ENCODE measurements at places on chromosomes 4 and X. TPM values are rescaled to one million over a fixed set of nuclear protein-coding genes. Genes with fewer than 3 reads are reported as not detected.

RADX gene
- polyA plus RNA-seq, result 6.4 TPM

GPAT3 gene
- 19.0 TPM for polyA plus RNA-seq

STK32B gene
- polyA plus RNA-seq, result 13.5 TPM

EGF gene
- polyA plus RNA-seq, result 2.9 TPM

MAGEC3 gene
- 0.29 TPM for polyA plus RNA-seq

- no peak for DNase-seq
Measured at GRCh38 chrX:17377091-17377717, 2.2 kb downstream of the NHS start.

DNA sequence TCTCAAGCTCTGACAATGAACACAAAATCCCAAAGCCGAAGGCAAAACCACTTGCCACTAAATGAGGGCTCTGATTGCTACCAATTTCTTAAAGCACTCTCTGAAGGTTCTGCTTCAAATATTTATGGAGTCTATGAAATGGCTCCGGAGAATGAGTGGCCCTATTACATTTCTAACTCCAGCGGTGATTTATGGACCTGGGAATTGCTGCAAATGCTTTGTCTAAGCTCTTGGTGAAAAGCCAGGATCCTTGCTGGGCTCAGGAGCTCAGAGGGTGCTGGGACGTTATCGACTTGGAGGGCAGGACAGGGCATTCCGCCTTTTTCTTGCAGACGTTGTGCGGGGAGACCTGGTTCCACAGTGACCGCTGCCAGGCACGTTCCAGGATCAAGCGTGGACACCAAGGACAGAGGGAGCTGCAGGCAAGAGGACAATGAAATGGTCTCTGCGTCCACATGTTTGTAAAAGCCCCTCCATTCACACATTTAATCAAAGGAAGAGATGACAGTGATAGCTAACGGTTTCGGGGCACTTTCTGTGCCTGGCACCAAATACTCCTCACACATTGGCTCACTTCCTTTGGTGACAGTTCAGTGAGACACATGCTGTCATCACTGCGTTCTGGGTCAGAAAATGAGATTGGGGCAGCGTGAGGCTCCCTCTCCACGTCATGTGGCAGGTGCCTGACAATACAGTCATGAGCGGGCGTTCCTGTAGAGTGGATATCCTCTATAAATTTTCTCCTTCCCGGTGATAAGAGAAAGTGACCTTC is 58.8 kb downstream of the C4orf50 start:
- no peak for DNase-seq

GRCh38 chr4:63898961-63899360 is 510.3 kb downstream of the TECRL start:
- no peak for DNase-seq

GRCh38 chr4:185119927-185120630 is 23.0 kb upstream of the SLC25A4 start:
- no peak for DNase-seq

GRCh38 chrX:40107291-40108161 is 9.8 kb upstream of the BCOR start:
- no peak for DNase-seq

GRCh38 chr4:80362578-80363181 is 27.1 kb downstream of the CFAP299 start:
- DNase-seq, result peak; percentile 14

DNA sequence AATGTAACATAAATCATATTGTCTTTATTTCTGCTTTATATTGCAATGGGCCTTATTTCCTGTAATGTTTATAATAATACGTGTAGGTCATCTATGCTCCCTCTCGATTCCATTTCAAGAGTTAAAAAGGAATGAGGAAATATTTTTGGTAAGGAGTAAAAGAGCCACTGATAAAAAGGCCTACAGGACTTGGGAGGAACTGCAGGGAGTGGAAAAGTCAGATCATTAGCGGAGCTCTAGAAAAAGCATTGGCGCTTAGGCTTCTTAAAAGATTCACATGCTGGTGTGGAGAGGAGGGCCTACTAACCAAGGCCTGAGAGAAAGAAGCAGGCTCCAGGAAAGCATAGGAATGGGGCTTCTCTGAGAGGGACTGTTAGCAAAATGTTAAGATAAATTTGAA is 82.9 kb upstream of the PNPLA4 start:
- DNase-seq, result no peak

GRCh38 chrX:124820738-124821137 is 474.4 kb downstream of the SH2D1A start:
- DNase-seq, result no peak

DNA sequence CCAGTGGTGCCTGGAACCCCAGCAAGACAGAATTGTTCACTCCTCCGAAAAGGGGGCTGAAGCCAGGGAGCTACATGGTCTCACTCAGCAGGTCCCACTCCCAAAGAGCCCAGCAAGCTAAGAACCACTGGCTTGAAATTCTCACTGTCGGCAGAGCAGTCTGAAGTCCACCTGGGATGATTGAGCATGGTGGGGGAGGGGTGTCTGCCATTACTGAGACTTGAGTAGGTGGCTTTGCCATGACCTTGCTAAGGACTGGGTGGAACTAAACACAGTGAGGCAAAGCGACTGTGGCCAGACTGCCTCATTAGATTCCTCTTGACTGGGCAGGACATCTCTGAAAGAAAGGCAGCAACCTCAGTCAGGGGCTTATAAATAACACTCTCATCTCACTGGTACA is 122.6 kb upstream of the ZC4H2 start:
- no peak for DNase-seq

DNA sequence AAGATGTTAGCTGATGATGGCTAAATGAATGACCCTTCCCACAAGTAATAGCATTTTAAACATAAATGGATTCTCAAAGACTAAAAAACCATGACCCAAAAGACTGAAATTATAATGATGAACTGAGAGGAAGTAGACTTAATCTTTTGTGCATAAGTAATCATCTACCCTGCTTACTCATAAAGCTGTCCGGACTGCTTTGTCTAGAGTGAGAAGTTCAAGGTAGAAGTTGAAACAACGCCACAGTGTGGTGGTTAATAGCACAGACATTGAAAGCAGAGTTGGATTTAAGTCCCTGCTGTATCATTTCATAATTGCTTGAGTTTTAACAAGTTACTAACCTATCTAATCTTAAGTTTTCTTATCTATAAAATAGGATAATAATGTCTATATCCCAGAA is 346.6 kb downstream of the CENPC start:
- DNase-seq, result peak; percentile 35

DNA sequence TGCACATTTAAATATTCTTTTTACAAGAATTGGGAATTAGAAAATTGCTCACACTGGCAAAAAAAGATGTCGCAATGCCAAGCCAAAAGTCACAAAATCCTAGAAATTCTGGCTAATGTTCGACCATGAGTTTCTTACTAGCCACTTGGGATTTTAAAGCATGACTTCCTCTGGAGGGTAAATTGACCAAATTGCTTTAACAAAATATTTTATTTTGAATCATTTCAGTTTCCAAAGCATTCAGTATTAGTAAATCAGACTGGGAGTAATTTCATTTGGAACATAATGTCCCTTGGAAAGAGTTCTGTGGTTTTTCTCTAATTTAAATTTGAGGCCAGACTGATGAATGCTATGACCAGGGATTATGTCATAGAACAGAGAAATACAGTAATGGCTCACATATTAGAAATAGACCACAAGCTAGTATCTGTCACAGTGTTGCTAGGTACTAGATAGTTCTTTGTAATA is 7.6 kb upstream of the CXCL5 start:
- DNase-seq, result no peak

DNA sequence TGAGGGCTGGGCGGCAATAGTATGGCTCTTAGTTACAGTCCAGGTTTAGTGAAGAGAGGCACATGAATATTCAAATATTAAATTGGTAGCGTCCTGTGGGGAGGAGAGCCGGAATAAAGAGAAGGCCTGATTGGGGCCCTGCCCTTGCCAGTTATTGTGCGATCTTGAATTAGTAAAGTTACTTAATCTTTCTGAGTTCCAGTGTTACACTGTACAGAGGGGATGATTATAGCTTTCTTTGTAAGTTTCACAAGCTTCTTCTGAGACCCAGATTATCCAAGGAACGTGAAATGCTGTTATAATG is 1.2 kb downstream of the METAP1 start:
- DNase-seq, result no peak
